ENCODE measurements at places on chromosomes 4 and X.

DNA sequence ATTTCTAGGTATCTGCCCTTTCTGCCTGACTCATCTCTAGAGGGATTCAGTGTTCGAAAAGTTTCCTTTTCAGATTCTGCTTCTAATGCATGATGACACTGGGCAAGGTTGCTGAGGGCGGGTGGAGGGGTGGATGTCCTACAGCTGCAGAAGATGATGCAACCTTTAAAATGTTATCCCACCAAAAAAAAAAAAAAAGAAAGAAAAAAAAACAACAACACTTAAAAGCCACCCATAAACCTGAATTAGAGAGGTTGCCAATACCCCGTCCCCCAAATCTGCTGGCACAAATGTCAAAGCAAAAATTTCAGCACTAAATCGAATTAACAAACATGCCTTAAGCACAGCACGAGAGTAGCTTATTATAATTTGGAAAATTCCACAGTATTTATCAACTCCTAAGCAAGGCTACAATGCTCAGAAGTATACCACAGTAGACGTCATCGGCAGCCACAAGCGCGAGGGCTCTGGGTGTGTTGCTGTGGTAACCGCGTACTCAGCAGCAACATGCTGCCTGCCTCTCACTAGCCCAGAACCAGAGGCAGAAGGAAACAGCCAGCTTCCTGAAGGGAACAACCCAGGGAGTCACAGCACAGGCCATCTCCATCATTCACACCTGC lies 167.5 kb upstream of the MAP3K15 start:
- DNase-seq = peak; percentile 74

- DNase-seq = no peak
Observed at GRCh38 chrX:6227453-6227835, 1.2 kb downstream of the NLGN4X start.

- DNase-seq = no peak
Observed at GRCh38 chr4:187357821-187358220, 634.2 kb upstream of the FAT1 start.

DNA sequence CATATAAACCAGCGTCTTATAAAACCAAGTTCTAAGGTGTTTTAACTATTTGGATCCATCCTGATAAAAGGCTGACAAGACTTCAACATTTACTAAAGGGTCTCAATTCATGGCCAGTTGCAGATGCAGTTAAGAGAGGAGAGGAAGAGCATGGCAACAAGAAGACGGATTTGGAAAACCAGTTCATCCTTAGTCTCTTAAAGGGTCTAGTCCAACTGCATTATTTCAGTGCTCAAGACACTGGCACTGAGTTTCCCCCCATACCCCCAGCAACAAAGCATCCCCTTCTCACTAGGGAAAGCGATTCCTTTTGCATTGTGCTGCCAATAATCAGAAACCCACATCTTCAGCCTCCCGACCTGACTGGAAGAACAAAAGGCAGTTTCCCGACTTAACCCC lies 90.3 kb upstream of the TFDP3 start:
- no peak for DNase-seq

DNA sequence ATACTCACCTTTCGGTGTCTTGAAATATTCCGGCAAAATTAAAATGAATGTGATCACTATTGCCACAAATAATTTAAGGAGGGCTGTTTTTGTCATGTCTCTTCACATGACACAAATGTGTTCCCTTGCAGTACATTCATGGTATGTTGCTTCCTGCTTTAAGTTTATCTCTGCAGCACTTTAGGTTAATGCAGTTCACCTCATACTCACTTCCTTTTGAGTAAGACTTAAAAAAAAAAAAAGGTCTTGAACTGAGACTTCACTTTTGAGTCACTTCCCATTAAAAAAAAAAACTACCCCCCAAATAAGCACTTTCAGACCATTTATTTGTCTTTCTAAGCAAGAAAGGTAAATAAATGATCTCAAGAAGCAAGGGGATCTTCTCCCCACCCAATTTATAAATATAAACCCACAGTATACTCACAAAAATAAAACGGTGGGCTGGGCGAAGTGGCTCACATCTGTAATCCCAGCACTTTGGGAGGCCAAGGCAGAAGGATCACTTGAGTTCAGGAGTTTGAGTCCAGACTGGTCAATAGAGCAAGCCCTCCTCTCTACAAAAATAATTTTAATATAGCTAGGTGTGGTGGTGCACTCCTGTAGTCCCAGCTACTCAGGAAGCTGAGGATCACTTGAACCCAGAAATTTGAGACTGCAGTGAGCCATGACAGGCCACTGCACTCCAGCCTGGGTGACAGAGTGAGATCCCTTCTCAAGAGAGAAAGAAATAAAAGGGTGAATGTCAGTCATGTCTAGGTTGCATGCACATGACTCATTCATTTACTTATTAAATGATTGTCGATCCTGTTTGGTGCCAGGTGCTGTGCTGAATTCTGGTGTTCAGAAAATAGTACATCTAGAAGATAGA lies at the start of gene TMEM156:
Gene TMEM156 (minus strand): TSS at position 192 of the 868 bp plus-strand sequence. CDS start 96 bp downstream, at position 96.
- no peak for DNase-seq

- DNase-seq = no peak
Observed at GRCh38 chrX:68186552-68187262, 246.6 kb downstream of the OPHN1 start.

DNA sequence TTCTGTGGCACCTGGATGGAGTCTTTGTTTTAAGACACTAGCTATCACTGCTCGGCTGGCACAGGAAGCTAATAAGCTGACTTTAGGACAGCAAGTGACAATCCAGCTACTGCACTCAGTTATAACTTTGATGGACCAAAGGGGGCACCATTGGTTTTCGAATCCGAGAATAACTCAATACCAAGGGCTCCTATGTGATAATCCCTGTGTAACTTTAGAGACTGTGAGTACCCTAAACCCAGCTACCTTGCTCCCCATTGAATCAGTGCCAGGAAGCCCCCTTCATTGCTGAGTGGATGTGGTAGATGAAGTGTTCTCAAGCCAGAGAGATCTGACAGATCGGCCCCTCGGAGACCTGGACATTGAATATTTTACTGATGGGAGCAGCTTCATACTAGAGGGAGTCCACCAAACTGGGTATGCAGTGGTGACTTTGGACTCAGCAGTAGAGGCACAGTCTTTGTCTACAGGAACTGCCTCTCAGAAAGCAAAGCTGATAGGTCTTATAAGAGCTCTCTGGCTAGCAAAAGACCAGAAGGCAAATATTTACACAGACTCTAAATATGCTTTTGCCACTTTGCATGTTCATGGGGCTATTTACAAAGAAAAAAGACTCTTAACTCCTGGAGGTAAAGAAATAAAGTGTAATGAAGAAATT lies 35.5 kb upstream of the UGT2B7 start:
- no peak for DNase-seq

GRCh38 chr4:41106081-41106480 lies 108.3 kb downstream of the APBB2 start:
- DNase-seq = no peak

- no peak for DNase-seq
Observed at GRCh38 chr4:99591757-99592156, 17.1 kb downstream of the MTTP start.

- DNase-seq = peak; percentile 55
Observed at GRCh38 chr4:87092389-87093141, 127.9 kb downstream of the KLHL8 start.

DNA sequence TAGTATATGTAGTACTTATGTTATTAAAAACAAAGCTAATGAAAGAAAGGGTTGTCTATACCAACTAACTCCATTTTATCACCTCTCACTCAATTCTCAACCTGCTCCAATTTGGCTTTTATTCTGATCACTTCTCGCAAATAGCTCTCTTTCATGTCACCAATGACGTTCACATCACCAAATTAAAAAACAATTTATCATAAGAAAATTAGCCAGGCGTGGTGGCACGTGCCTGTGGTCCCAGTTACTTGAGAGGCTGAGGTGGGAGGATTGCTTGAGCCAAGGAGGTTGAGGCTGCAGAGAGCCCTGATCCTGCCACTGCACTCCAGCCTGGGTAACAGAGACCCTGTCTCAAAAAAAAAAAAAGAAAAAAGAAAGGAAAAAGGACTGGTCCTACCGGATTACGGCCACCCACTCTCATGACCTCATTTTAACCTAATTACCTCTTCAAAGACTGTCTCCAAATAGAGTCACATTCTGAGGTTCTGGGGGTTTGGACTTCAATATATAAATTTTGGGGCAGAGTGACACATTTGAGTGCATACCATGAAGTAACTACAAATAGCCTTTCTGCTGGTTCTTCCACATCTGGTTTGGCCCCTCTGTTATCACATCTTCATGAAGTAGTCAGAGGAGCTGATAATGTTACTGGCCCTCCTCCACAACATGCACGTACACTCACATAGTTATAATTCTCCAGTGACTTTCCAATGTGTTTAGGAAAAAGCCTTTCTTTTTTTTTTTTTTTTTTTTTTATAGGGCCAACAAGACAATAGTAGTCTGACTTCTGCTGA lies 15.8 kb upstream of the RBMX start:
- DNase-seq = no peak

- DNase-seq = peak; percentile 0
Observed at GRCh38 chr4:66357316-66357715, 687.0 kb upstream of the EPHA5 start.

DNA sequence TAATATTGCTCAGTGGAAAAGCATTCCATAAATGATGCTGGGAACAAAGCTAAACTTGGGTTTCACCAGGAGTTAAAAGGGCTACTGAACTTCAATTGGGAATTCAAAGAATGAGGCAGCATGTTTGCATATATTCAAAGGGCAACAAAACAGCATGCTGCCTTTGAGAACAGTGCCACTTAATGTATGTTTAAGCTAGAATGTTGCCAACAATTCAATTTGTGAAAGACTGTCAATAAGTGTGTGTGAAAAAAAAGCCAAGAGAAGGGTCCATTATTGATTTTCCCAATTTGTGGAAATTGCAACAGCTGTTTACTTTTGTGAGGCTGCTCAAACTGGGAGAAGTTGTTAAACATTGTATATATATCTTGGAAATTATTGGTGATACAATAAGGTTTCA lies 701.9 kb upstream of the ACTRT1 start:
- DNase-seq = no peak

- DNase-seq = no peak
Observed at GRCh38 chr4:18736551-18736950, 715.0 kb upstream of the LCORL start.

- DNase-seq = no peak
Observed at GRCh38 chrX:125306335-125306866, 13.3 kb upstream of the TEX13C start.

Data from GM04504 (cell line).